ENCODE measurements at places on chromosomes 11 and 22.

- no peak for DNase-seq
Measured at GRCh38 chr11:35714882-35715627, 52.5 kb downstream of the TRIM44 start.

GRCh38 chr22:49211176-49211575, 616.5 kb downstream of the BRD1 start:
- DNase-seq: no peak

DNA sequence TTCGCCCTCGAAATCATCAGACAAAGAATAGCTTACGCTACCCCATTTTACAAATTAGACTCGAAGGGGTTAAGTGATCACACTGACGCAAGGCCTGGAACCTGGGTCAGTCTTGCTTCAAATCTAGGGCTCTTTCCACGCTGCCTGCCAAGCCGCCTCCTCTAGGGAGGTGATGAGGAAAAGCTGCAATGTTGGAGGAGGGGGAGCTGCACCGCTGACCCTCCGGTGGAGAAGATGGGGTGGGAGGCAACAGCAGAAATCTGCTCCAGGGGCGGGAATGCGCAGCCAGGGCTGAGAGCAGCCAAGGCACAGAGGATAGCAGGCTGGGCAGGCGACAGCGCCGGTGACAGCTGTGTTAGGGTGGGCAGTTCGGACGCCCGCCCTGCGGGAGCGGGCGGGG, 595 bp downstream of the SYVN1 start:
- no peak for DNase-seq

GRCh38 chr11:121478226-121478894, 25.6 kb upstream of the SORL1-AS1 start:
- no peak for DNase-seq

Measured in stimulated activated CD8-positive, alpha-beta memory T cell treated with anti-CD3 and anti-CD28 coated beads, Interleukin-7, amount 100 ng/mL, for 24 hours (primary cell).